ENCODE measurements at places on chromosomes 3 and 15. TPM values are rescaled to one million over a fixed set of nuclear protein-coding genes. Genes with fewer than 3 reads are reported as not detected.

GRCh38 chr3:140695361-140696061 lies 17.6 kb downstream of the TRIM42 start:
- no peaks in the 10 kb centered on the region for H3K4me1 ChIP-seq
- no peaks in the 10 kb centered on the region for H3K36me3 ChIP-seq
- H3K4me3 ChIP-seq = no peak overlapping the region
- H3K27me3 ChIP-seq = peaks cover 3% of the 10 kb centered on the region
- H3K27ac ChIP-seq = no peak overlapping the region

- DNase-seq = no peak
- H3K27ac ChIP-seq = peak overlapping the region; percentile 80
- H3K4me1 ChIP-seq = peaks cover 26% of the 10 kb centered on the region
- no peaks in the 10 kb centered on the region for H3K27me3 ChIP-seq
- H3K36me3 ChIP-seq = peaks cover 67% of the 10 kb centered on the region
These were observed 107.4 kb downstream of the LRIG1 start for GRCh38 chr3:66393333-66394005.

DNA sequence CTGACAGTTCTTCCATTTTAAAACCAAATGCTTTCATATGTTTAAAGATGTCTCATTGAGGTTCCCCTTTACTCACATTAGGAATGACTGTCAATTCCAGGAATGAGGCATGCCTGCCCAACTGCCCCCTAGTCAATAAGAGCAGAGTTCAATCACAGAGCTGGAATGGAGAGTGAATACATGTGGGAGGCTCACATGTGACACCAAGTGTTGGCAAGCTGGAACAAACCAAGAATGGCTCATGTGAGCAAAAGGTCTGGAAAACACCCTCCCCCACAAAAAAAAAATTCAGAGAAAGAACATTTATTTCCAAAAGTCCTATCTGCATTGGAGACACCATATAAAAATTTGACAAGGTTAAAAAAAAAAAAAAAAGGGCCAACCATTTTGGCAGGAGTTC lies 3.7 kb downstream of the PBRM1 start:
- peak overlapping the region; percentile 88 for H3K27ac ChIP-seq
- H3K36me3 ChIP-seq = peaks cover 52% of the 10 kb centered on the region
- H3K27me3 ChIP-seq = peaks cover 1% of the 10 kb centered on the region

DNA sequence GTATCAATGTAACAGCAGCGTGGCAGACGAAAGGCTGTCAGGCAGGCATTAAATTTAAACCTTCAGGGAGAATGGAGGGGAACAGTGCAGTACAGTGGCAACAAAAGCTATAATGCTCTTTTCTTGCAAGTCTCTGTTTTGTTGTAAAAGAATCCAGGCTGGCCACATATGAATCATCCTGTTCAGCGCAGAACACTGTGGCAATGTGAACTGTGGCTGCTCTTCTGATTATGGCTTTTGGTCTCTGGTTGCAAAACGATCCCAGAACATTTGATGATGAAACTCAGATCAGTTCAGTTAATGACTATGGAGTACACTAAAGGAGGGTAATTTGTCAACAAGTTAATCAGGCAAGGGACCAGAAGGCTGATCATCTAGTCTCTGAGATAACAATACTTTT lies 219.7 kb upstream of the SGO1 start:
- H3K4me3 ChIP-seq = no peak overlapping the region
- H3K4me1 ChIP-seq = no peaks in the 10 kb centered on the region
- DNase-seq = no peak
- no peaks in the 10 kb centered on the region for H3K36me3 ChIP-seq

TTLL13 gene
- total RNA-seq = 1.4 TPM

CD276 gene
- total RNA-seq = 20.1 TPM

GRCh38 chr3:177127008-177127407 lies 70.3 kb downstream of the TBL1XR1 start:
- no peak overlapping the region for H3K27ac ChIP-seq
- H3K4me3 ChIP-seq = no peak overlapping the region
- peaks cover 30% of the 10 kb centered on the region for H3K4me1 ChIP-seq
- H3K36me3 ChIP-seq = peaks cover 56% of the 10 kb centered on the region
- DNase-seq = no peak

DNA sequence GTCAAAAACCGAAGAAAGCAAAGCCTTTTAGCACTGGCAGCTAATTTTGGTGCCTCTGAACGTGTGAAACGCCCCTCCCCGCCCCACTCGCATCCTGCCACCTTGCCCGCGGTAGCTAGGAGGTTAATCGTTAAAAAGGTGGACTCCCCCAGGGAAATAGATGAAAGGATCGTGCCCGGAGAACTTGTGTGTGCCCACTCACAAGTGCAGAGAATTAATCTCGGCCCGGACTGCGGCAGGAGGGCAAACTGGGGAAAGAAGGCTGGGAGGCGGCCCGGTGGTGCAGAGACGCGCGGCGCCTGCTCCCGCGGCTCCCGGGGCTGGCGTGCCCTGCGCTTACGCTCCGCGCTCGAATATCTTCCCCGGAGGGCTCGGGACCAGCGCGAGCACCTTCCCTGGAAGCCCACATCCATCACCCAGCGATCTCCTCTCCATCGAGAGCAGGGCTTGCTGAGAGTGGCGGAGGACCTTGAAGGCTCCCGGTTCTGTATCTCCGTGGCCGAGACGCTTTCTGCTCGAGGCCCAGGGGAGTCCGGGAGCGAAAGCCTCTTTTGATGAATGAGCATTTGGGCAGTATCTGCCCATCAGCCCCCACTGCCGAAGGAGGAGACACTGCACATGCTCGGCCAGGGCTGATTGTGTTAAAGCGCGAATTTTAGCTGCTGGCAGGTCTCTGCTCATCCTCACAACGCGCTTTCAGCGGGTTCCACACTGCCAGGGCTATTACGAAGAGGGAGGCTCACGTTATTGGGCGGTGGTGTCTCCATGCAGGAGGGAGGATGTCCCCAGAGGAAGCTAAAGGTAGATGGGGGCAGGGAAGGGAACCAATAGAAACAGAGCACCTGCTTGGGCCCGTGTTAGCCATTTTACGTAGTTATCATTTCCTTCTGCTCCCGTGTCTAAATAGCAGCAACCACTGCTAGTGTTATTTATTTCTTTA lies 1.3 kb upstream of the SPTSSB start:
- no peak overlapping the region for H3K27ac ChIP-seq
- no peak for DNase-seq
- H3K36me3 ChIP-seq = no peaks in the 10 kb centered on the region
- H3K4me1 ChIP-seq = peaks cover 10% of the 10 kb centered on the region

- H3K4me1 ChIP-seq = peaks cover 13% of the 10 kb centered on the region
- H3K36me3 ChIP-seq = peaks cover 2% of the 10 kb centered on the region
- peak; percentile 59 for DNase-seq
- peak overlapping the region; percentile 25 for H3K27ac ChIP-seq
These were observed 1.0 kb upstream of the IGF2BP2 start for GRCh38 chr3:185825639-185826481.

DNA sequence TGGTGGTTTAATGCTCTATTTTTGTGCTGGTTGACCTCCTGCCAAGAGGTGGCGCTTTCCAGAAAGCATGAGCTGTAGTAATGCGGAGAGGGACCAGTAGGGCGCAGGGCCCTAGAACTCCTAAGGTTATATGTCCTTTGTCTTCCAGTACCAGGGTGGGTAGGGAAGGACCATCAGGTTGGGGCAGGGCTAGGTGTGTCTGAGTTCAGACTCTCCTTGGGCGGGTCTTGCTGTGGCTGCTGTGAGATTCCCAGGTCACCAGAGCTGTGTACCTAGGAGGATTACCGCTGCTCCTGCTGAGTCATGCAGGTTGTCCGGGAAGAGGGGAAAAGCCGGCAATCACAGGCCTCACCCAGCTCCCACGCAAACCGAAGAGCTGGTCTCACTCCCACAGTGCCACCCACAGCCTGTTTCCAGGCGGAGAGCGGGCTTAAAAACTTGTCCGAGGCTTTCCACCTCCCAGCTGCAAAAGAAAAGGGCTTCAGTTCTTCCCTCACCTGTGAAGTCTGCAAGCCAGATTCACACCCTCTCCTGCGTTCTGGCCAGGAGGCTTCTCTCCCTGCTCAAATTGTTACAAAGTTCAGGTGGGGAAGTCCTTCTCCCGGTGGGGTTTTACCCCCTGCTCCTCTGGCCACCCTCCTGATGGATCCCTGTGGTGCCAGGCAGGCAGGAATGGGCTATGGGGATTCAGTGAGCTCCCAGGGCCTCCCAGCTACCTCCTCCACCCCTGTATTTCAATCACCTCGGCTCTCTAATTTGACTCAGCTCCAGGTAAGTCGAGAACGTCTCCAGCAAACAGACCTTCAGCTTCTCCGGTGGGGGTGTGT lies 37.7 kb upstream of the BCHE start:
- DNase-seq = no peak
- no peak overlapping the region for H3K27ac ChIP-seq
- no peak overlapping the region for H3K4me3 ChIP-seq

DNA sequence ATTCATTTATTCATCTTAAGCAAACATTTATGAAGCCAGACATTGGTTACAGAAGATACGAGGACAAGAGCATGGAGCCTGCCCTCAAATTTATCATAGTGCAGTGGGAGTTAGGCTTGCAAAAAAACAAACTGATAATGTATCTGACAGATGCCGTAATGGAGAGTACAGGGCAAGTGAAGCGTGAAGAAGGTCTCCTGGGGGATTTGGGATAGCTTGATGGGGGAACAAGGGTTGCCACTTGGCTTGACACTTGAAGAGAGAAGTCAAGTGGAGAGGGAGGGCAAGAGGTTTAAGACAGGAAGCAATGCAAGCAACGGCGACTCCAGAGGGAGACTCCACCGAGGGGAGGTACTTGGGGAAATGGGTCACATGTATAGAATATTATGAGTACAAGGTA lies 129.3 kb downstream of the SSR3 start:
- peaks cover 14% of the 10 kb centered on the region for H3K27me3 ChIP-seq
- H3K4me1 ChIP-seq = no peaks in the 10 kb centered on the region
- no peak for DNase-seq
- H3K4me3 ChIP-seq = no peak overlapping the region
- H3K36me3 ChIP-seq = no peaks in the 10 kb centered on the region
- H3K27ac ChIP-seq = no peak overlapping the region

TNNC1 gene
- total RNA-seq = 1.5 TPM

SEMA3F gene
- 0.14 TPM for total RNA-seq

GRCh38 chr15:36982430-36982829 lies 117.9 kb downstream of the MEIS2 start:
- no peaks in the 10 kb centered on the region for H3K4me1 ChIP-seq
- no peak for DNase-seq
- no peak overlapping the region for H3K4me3 ChIP-seq
- H3K27me3 ChIP-seq = no peaks in the 10 kb centered on the region

DNA sequence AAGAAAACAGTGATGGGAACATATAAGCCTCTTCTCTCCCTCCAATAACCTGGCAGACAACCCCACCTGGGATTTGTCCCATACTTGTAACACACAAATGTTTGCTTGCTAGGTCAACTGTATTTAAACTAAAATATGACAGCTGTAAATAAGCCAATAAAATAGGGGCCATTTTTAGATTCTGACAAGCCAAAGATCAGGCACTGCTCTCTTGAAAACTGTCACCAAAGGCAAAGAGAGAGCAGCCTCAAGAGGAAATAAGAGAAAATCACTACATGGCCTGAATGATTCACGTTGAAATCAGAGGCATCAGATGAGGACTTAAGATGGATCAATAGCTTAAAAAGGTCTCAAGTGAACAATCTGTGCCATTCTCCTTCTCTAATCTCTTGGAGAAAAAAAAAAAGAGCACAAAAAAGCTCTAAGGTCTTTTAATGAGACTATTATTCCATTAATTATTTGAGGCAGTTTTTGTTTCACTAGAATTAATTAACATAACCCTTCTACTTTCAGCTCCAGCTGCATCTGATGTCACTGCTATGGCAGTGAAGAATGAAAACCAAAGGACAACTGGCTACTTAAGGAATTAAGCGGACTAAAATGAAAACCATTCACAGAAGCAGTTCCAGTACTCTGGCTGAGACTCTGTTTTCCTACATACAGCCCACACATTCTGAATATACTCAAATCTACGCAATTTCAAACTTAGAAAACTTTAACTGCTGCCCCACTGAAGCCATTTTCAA lies 19.0 kb downstream of the MYO5A start:
- no peak overlapping the region for H3K4me3 ChIP-seq
- peaks cover 5% of the 10 kb centered on the region for H3K4me1 ChIP-seq
- H3K27ac ChIP-seq = no peak overlapping the region
- no peaks in the 10 kb centered on the region for H3K27me3 ChIP-seq
- H3K36me3 ChIP-seq = peaks cover 2% of the 10 kb centered on the region

DNA sequence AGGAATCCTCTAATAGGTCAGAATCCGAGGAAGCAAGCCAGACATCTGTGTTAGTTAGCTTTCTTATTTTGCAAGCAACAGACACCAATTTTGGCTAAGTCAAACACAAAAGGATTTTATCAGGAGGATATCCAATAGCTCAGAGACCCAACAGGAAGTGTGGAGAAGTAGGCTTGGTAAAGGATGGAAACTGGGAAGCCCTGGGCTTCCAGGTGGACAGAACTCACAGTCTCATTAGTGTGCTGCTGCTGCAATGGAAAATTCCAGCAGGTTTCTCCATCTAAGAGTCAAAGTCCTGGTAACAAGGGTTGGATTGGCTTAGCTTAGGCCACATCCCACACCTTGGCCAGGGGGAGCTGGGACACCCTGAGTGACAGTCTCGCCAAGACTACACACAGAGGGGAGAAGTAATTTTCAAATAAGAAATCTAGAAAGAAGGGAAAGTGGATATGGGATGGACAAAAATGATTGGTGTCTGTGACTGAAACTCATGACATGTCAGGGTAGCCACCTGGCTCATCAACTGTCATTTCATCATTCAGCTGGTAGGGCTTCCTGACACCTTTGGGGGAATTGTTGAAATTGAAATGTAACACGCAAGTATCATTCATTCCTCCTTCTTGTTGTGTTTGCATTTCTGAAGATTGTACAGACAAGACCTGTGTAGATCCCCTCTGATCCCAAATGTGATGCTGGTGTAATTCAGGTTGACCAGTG lies 158.6 kb downstream of the THSD4 start:
- H3K4me3 ChIP-seq = no peak overlapping the region
- H3K36me3 ChIP-seq = no peaks in the 10 kb centered on the region
- H3K27me3 ChIP-seq = peaks cover 3% of the 10 kb centered on the region
- DNase-seq = no peak
- H3K27ac ChIP-seq = no peak overlapping the region

DCBLD2 gene
- 3.8 TPM for total RNA-seq

DNA sequence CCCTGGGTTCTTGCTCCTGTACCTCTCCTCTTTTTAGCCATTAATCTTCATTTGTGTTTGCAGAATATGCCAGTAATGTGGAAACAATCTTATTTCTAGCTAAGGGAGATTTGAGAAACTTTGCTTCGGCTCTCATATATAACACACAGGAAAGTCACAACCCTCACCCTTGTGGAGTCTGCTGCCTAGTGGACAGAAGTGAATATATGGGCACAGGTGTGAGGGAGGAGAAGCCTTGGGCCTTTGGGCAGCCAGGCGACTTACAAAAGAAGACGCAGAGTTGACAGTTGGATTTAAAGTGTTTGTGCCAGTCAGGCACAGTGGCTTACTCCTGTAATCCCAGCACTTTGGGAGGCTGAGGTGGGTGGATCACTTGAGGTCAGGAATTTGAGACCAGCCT lies 181.8 kb upstream of the TBL1XR1 start:
- DNase-seq = peak; percentile 51
- peaks cover 2% of the 10 kb centered on the region for H3K4me1 ChIP-seq
- no peak overlapping the region for H3K4me3 ChIP-seq
- H3K27me3 ChIP-seq = no peaks in the 10 kb centered on the region

NPAP1 gene
- not detected for total RNA-seq

GRCh38 chr3:48682786-48683185 lies 2.9 kb downstream of the NCKIPSD start:
- peaks cover 53% of the 10 kb centered on the region for H3K36me3 ChIP-seq
- peaks cover 29% of the 10 kb centered on the region for H3K4me1 ChIP-seq
- H3K4me3 ChIP-seq = no peak overlapping the region

- DNase-seq = no peak
- H3K4me1 ChIP-seq = peaks cover 11% of the 10 kb centered on the region
- no peak overlapping the region for H3K27ac ChIP-seq
- peaks cover 4% of the 10 kb centered on the region for H3K36me3 ChIP-seq
- no peak overlapping the region for H3K4me3 ChIP-seq
These were observed 29.5 kb downstream of the PDE8A start for GRCh38 chr15:85011160-85011571.

Data from activated CD4-positive, alpha-beta T cell treated with anti-CD3 and anti-CD28 coated beads, Interleukin-2, amount 10 ng/mL, durations not matched to agents 24 days and 14 days (primary cell).